Skin of body (tissue), 3 donors: ENCODE measurements at places on chromosomes 4 and X. TPM values are rescaled to one million over a fixed set of nuclear protein-coding genes. Genes with fewer than 3 reads are reported as not detected.

DNA sequence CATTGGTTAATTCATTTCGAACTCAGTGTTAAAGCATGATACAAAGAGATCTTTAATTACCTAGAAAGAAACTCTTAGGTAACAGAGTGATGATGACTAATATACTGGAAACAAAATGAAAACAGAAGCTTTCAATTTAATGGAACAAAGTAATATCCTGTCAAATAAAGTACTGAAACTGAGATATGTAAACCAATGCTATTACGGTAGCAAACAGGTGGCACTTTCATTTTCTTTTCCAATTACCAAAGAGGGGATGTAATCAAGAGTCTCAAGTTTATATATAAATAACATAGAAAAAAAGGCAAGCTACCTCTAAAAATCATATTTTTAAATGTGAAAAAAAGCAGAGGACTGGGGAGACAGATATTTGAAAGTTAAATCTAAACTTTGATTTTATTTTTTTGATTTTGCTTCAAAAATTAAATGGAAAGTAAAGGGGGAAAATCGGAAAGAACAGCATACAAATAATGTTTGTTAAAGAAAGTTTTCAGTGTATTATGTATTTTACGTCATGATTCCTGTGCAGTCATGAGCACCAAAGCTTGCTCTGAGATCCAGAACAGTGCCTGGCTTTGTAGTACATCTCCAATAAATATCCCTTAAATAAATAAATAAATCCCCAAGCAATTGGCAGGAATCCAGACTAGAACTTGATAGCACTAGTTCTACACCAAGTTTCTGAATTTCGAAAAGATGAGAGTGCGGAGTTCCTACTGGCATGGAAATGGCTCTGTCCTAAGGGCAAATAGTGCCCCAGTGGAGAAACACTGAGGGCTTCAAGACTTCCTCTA, 25.0 kb upstream of the RAPGEF2 start:
- DNase-seq: peak; percentile 7

DNA sequence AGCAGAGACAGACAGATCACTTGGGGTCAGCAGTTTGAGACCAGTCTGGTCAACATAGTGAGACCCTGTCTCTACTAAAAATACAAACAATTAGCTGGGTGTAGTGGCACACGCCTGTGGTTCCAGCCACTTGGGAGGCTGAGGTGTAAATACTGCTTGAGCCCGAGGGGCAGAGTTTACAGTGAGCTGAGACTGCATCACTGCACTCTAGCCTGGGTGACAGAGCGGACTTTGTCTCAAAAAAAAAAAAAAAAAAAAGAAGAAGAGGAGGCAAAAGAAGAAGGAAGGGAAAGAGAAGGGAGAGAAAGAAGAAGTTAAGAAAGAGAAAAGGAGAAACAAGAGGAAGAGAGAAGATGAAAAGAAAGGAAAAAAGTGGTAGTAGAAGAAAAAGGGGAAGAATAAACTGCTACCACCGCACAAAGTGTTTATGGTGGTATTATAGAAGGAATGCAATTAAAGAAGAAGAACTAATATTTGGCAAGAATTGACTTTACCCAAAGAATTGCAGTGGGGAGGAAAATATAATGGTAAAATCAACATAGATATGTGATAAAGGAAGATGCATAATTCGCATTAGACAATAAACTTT, 19.6 kb upstream of the NSUN7 start:
- DNase-seq: no peak

DNA sequence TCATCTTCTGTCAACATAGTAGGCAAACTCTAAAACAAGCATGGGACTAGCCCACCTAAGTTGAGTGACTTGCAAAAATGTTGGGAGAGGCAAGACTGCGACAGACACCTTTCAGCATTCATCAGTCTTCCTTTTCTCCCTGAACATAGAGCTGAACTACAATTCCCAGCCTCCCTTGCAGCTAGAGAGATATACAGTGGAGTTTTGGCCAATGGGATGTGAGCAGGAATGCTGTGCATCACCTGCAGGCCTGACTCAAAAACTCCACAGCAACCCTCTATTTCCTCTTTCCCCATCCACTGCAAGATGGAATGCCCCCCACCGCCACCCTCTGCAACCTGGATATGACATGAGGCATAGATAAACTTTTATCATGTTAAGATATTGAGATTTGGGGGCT, 66.5 kb downstream of the PDHA1 start:
- no peak for DNase-seq

- peak; percentile 97 for DNase-seq
Measured at GRCh38 chr4:99205153-99205979, 13.7 kb downstream of the ADH6 start.

- DNase-seq: peak; percentile 73
Measured at GRCh38 chrX:31423609-31424189, 351.9 kb upstream of the FTHL17 start.

DNA sequence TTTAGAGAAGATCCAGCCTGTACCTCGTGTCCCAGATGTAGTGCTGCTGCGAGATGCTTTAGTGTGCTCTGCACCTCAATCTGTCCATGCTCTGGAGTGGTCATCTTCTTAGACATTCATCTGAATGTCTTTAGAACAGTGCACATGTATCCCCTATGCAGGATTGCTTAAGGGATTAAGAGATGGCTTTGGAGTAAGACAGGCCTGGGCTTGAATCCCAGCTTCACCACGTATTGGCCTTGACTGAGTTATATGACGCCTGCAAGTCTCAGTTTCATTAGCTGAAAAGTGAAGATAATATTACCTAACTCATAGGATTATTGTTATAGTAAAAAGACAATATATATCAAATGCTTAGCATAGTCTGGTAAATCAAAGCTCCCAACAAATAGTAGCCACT, 98.3 kb downstream of the NFKB1 start:
- DNase-seq: no peak

DNA sequence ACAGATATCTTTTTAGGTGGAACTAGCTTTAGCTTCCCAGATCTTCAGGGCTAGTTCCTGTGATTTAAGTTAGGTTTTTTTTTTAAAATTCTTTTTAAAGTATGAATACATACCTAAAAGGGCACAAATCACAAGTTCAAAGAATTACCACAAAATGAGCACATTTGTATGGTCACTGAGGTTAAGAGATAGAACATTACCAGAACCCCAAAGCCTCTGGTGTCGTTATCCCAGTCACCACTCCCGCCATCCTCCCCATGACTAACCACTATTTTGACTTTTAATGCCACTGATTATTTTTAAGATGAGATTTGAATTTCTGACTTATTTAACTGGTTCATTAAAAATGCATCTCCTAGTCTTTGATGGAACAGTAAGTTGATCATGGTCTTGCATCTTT, 5.4 kb downstream of the PGK1 start:
- DNase-seq: no peak

- DNase-seq: no peak
Measured at GRCh38 chr4:13921805-13922204, 294.3 kb upstream of the BOD1L1 start.

- DNase-seq: no peak
Measured at GRCh38 chr4:4568806-4569427, 27.1 kb upstream of the STX18 start.

GRCh38 chr4:144384408-144384807, 243.9 kb upstream of the GYPA start:
- DNase-seq: no peak

DNA sequence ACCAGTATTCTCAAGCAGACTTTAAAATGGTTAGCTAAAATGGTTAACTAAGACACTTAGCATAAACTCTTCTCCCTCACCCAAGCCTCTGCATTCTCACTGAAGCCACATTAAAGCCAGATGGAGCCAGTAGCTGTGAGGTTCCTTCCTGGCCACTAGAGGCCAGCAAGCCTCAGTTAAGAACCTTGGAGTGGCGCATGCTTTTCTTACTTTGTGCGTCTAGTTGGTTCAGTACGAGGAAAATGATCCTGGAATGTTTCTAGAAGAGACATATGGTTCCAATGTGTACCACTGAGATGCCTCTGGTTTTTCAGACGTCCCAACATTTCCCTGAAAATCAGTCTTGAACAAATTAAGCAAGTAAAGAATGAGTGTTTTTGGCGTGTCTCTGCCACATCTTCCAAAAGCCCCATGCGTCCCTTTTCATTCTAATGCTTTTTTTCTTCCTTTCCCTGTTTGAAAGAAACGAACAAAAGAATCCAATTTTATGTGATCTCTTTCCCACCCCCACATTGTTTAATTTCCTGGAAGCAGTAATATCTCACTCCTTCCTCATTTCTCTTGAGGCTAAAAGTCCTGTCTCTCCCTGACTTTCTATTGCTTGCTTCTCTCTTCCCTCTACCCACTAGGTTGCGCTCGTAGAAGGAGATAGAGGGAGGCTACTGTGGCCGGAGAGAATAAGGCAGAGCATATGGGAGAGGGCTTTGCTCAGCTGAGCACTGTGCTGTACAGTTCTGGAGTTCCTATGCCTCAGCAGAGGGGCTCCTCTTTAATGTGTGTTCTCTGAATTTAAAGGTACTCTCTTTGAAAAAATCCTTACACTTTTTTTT, 82.9 kb upstream of the TAB3 start:
- DNase-seq: peak; percentile 83

DNA sequence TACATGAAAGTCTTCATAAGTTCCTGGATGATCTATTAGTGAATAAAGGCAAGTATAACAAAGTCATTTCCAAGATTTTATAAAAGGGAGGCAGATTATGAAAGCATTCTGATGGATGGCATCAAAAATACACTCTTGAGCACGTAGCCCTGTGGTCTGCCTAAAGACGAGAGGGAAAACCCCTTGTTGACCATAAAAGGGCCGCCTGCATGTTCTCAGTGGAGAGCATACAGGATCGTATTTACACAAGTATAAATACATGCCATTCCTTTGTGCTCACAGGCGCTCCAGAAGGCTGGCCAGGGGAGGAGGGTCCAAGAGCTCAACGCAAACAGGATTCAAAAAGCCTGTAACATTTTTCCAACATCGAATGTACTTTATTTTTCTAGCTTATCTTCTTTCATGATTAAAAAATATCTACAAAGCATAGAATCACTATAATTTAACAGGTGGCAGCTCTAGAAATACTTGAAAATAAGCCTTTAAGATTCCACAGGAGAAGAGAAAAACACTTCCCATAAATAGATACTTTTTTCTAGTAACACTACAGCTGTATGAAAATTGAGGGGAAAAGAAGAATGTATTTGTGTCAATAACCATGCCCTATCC, 29.6 kb downstream of the PDGFC start:
- DNase-seq: peak; percentile 16

DNA sequence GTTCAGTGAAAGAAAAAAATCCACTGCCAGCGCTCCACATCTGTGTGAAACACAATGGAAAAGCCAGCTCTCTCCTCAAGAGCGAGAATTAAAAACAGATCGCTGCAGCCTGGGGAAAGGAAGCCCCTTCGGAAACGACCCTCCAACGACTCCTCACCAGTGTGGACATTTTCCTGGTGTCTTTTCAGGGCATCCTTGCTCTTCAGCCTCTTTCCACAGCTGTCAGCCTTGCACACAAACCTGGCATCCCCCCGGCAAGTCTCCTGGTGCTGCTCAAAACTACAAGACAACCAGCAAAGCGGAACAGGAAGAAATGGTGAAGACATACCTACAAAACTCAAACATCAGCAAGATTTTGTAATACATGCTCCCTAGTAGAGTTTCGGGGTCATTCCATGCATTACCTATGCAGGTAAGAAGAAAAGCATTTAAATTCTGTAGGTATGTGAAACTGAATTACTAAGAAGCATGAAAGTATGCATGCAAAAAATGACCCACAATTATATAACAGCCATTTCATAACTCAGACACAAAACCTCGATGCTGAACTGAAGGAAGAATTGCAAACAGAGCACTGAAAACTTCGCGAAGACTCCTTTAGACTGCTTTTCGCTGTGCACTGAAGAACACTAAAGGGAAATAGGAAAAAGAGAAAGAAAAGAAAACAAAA, 106.1 kb downstream of the PRDM5 start:
- peak; percentile 72 for DNase-seq

- no peak for DNase-seq
Measured at GRCh38 chr4:86441175-86441936, 81.5 kb upstream of the MAPK10 start.

Gene MAGEE1
- total RNA-seq: 2.0 TPM

Gene EIF4E
- 125 TPM for total RNA-seq

Gene CMC4
- total RNA-seq: 6.1 TPM

Gene ZNF711
- 25.4 TPM for total RNA-seq

Gene NXF2
- not detected for total RNA-seq

Gene VSIG1
- total RNA-seq: 0.20 TPM

Gene SPANXA1
- not detected for total RNA-seq

Gene MTNR1A
- 0.20 TPM for total RNA-seq

Gene GPR173
- total RNA-seq: 4.8 TPM

Gene GALNTL6
- 0.99 TPM for total RNA-seq
